ENCODE measurements at places on chromosomes 5 and 9.
A peak's percentile ranks its signal among the peaks of the same experiment; 100 is the strongest.

DNA sequence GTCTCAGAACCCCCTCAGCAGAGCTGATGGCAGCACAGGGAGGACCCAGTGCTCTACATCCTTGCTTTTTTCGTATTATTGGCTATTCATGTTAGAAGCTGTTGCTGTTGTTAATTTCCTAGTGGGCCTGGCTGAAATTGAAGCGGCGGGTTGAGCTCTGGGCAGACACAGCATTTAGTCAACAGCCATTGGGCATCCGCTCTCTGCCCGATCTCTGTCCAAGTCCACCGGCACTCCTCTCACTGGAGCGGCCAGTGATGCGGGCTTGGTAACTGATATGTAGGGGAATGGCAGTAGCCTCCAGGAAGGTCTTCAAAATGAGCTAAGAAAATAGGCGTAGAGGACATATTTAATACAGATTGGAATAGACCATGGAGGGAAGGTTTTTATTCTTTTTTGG, 1.3 kb upstream of the GARNL3 start:
- DNase-seq: no peak

DNA sequence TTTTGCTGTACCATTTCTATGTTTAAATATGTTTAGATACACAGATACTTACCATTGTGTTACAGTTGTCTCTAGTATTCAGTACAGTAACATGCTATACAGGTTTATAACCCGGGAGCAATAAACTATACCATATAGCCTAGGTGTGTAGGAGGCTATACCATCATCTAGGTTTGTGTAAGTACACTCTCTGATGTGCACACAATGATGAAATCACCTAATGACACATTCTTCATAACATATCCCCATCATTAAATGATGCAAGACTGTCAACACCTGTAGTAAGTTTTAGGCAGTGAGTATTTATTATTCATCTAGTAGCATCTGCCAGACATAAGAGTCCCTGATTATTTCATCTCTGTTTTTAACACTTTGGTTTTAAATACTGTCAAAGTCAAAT, 7.3 kb upstream of the DHFR start:
- no peak for DNase-seq

- peak; percentile 58 for DNase-seq
Measured at GRCh38 chr5:154375329-154376008, 70.3 kb upstream of the SAP30L start.

DNA sequence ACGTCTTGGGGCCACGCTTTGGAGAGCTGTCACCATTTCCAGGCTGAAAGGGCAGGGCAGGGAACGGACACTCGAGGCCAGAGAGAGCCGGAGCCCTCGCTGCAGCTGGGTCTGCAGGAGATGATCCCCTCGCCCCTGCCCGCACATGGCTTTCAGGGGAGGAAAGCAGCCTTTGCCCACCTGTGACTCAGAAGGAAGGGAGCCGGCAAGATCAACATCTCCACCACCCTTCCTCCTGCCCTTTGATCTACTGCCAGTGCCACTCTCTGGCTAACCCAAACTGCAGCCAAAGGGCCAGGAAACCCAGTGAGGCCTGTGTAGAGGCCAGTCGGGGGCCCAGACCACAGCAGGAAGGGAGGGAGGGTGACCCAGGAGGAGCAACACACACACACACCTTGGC, 137.1 kb upstream of the ERCC6L2 start:
- no peak for DNase-seq

- DNase-seq: no peak
Measured at GRCh38 chr5:127997201-127997704, 86.3 kb upstream of the SLC12A2 start.

GRCh38 chr9:14362175-14362574, 48.2 kb upstream of the NFIB start:
- DNase-seq: peak; percentile 75

DNA sequence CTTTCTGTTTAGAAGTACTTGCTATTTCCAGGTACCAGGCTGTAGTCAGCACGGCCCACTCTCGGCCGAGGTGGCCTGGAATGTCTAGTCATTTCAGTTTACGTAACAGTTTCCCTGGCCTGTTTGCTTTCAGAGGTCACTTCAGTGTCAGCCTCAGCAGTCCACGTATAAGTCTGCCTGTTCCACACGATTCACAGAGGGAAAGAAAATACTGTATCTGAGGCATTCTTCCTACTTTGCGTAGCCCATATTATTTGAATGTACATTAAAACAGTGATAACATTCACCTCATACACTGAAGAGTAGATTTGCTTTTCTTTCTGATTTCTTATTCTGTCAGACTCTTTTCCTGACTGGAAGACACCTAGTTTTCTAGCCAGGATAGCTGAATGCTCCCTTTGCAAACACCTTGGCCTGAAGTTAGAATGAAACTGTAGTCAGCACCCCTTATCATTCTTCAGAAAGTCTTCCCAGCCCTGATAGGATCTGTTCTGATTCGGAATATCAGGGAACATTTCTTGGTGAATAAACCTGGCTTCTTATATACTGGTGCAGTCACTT, 140.9 kb downstream of the AOPEP start:
- peak; percentile 94 for DNase-seq

- DNase-seq: peak; percentile 20
Measured at GRCh38 chr5:169263591-169263990, 37.3 kb downstream of the SLIT3 start.
